ENCODE measurements at places on chromosomes 7 and 10. TPM values are rescaled to one million over a fixed set of nuclear protein-coding genes. Genes with fewer than 3 reads are reported as not detected.

LDB3 gene
- polyA plus RNA-seq = not detected

TAS2R3 gene
- not detected for polyA plus RNA-seq

SPDYE6 gene
- 0.14 TPM for polyA plus RNA-seq

SPDYE16 gene
- 0.21 TPM for polyA plus RNA-seq

HOXA10 gene
- polyA plus RNA-seq = not detected

CDHR3 gene
- polyA plus RNA-seq = 2.1 TPM

SLC18A3 gene
- polyA plus RNA-seq = not detected

All from CD4-positive, alpha-beta memory T cell (primary cell).